ENCODE measurements at places on chromosomes 11 and 22.
A peak's percentile ranks its signal among the peaks of the same experiment; 100 is the strongest.

DNA sequence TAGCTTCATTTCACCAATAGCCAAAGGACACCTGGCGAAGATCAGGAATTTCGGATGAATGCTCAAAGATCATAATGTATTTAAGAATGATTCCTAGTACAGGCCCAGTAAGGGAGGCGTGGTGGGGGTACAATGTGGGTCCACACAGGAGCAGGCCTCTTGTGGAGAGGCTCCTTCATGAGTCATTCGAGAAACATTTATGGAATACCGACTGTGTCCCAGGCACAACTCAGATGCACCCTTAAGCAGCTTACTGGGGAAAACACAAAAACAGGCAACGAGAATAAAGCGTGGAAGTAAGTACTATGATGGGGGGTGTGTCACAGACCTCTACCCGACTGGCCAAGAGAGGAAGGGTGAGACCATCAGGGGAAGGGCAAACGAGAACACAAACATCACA, 44.5 kb downstream of the SMCO4 start:
- no peak for DNase-seq

DNA sequence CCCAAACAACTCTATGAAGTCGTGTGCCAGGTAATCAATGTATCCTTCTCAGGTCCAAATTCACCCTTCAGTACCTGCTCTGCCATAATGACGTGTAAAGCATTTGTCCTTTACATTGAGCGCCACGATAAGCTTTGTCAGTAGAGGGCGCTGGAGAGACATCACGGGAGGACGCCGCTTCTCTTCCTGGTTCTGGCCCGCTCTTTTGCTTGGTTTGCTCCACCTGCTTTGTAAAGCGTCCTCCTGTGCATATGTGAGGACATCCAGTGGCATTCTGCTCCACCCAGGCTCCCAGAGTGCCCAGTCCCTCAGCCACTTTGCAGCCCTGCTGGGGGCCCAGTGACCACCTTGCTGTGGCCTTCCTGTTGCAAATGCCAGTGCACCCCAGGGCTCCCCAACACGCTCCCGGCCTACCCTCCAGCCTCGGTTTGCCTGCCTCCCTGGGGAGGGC, 61.1 kb downstream of the WT1 start:
- DNase-seq: no peak

- no peak for DNase-seq
Measured at GRCh38 chr11:61049063-61049377, 53.3 kb upstream of the CD5 start.

DNA sequence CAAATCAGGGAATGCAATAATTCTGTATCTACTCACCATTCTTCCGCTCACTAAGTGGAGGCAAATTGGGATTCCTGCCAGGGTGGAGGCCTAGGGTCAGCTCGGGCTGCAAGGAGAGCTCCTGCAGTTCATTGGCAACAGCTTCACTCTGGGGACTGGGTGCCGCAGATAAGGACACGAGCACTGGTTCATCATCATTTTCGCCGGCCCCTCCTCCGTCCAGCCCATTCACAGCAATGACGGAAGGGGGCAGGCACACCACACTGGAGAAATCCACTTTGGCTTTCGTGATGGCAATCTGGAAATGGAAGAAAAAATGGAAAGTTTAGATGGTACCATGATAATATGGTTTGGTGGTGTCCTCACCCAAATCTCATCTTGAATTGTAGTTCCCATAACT, 84.4 kb downstream of the MRTFA start:
- no peak for DNase-seq

DNA sequence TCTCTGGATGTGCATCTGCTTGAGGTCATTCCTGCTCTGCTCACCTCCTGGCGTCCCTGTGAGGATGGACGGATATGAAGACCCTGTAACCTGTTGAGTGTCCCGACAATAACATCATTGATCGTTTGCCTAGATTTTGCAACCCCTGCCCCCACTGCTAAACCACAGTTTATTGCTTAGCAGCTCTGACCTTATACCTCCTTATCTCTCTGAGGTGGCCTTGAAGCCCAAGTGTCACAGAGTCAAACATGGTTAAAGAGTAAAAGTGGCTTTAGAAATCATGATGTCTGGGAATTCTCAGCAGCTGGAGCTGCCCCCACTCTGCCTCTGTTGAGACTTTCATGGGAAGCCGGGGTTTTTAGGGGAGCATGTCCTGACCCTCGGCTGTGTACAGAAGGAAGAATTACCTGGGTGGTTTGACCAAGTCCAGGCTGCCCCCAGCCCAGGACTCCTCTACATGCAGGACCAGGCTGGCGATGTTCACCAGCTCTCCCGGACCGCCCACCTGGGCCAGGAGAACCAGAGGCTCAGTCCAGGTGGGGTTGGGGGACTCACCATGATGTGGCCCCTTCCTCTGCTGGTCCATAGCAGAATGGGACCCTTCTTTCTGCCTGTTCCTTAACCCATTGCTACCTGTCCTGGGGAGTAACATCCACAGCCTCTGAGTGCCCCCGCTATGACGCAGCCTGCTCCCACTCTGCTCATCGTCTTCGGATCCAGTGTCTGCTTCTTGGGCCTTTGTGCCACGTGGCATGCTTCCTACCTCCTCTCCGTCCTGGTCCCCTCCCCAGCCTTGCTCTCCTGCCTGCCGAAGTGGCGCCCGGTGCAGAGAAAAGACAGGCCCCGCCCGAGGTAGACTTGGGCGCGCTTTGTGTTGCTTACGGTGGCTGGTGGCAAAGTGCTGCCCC, 33.4 kb upstream of the FTH1 start:
- no peak for DNase-seq

DNA sequence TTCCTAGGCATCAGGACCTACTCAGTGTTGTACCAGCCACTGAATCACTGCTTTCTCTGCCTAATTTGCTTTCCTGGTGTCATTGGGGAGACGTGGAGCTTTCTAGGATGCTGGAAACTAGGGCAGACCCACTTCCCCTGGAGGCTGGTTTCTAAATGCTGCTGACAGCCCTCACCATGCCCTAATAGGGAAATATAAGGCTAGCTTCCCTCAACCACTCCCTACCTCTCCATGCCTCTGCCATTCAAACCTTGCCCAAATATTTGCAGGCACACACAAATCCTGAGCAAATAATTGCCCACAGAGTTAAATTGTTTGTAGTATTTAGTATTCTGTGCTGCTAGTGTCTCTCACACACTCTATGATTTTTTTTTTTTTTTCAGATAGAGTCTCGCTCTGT, 310.2 kb downstream of the DDX10 start:
- no peak for DNase-seq

DNA sequence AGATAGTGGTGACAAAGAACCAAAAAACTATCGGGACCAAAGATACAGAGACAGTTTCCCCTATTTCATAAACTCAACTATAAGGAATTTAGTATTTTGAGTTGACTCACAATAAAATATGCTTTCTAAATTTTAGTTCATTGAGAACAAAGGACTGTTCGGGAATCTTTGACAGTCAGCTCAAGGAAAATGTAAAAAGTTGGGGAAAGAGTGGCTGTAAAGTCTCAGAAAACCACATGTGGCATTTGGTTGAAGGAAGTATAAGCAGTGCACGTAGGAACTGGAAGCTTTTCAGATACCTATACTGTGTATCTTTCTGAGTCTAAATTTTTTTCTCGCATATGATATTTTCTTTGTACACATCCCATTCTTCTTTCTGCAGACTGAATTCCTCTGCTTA, 688.9 kb downstream of the KCNA4 start:
- DNase-seq: no peak

DNA sequence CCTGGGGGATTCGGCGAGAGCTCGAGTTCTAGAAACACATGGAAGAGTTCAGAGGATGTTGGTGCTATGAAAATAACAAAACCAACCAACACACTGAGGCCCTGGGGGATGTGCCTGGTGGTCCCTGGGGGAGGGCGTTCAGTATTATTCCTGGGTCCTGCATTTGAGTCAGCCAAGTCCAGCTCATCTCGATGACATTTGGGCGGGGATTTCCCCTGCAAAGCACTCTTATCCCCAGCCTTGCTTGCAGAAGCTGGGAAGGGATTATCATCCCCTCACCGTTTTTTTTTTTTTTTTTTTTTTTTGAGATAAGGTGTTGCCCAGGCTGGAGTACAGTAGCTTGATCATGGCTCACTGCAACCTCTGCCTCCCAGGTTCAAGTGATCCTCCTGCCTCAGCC, 2.1 kb upstream of the SMIM38 start:
- no peak for DNase-seq

- no peak for DNase-seq
Measured at GRCh38 chr11:63548178-63548577, 11.6 kb downstream of the PLAAT4 start.

- no peak for DNase-seq
Measured at GRCh38 chr22:32764330-32765131, 37.0 kb upstream of the TIMP3 start.

DNA sequence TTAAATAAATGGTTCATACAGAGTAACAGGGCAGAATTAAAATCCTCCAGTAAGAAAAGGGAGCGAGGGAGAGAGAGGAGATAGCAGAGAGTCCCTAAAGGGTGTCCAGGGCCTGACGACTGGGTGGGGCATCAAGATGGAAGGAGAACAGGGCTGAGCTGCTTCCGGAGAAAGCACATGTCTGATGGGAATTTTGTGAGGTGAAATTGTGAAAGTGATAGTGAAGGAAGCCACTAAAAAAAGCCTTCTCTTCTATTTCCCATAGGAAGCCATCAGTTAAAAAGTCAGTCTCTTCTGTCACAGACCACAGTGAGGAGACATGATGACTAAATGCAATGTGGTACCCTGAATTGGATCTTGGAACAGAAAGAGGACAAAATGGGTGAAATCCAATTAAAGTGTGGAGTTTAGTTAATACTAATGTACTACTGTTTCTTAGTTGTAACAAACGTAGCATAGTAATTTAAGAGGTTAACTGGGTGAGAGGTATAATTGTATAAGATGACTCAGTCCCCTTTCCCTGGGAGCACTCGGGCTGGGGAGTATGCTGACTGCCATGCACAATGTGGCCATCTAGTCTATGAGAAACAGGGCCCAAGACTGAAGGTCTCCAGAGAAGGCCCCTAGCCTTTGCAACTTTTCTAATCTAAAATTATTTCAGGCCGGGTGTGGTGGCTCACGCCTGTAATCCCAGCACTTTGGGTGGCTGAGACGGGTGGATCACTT, 29.5 kb upstream of the FCHSD2 start:
- no peak for DNase-seq

DNA sequence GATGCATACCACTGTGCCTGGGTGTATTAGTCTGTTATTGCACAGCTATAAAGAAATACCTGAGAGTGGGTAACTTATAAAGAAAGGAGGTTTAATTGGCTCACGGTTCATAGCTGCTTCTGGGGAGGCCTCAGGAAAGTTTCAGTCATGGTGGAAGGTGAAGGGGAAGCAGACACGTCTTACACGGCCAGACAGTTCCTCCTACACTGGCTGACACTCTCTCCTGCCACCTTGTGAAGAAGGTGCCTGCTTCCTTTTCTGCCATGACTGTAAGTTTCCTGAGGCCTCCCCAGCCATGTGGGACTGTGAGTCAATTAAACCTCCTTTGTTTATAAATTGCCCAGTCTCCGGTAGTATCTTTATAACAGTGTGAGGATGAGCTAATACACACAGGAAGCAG, 33.6 kb upstream of the CD81 start:
- DNase-seq: no peak

DNA sequence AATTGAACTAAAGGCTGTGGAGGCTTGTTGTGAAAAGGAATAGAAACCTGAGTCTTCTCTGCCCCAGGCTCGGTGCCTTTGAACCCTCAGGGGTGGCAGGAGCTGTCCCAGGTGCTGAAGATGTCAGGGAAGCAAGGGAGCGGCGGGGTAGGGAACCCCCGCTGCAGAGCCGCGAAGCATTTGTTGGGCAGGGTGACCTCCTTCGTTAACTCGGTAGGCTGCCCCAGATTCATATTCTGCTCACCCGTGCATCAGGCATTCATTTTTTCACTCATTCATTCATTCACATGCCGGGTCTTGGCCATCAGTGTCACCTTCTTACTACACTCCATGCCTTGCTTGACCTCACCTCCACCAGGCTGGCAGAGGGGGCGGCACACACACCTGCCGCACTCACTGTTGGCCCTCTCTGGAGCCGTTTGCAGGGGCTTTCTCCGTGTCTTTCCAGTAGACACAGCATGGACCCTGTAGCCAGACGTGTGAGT, 618.9 kb downstream of the BRD1 start:
- no peak for DNase-seq

DNA sequence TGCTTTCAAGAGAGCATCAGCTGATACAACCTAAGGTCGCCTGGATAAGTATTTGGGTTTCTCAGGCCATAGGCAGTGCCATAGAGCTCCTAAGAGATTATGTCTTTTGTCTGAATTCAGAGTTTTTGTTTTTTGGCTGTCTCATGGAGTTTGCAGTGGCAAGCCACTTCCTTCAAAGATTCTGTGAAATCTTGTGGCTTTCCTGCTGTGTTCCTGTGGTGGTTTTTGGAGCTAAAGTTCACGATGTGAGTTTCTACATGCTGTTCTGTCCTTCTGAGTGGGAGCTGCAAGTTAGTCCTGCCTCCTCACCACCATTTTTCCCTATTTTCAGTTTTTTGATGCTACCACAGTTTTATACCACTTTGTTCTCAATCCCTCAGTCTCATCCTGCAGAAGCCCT, 111.4 kb downstream of the COMMD9 start:
- DNase-seq: no peak

- DNase-seq: no peak
Measured at GRCh38 chr11:104799251-104799650, 99.0 kb downstream of the CASP12 start.

- no peak for DNase-seq
Measured at GRCh38 chr11:61959114-61959513, 8.3 kb downstream of the FTH1 start.

DNA sequence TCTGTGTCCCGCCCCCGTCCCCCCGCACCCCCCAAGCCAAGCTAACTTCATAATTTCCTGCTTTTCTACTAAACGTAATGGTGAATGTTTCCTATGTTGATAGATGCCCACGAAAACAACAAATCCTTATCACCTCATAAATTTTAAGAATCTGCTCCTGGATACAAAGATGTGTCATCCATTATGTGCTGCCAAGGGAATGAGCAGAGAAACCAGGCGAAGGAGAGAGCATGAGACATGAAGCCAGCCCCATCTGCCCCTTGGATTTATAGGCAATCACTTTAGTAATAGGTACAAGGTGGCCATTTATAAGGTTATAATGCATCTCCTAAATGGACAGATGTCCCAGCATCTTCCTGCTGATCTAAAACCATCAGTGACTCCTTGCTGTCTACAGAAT, 30.3 kb downstream of the LAYN start:
- DNase-seq: no peak

DNA sequence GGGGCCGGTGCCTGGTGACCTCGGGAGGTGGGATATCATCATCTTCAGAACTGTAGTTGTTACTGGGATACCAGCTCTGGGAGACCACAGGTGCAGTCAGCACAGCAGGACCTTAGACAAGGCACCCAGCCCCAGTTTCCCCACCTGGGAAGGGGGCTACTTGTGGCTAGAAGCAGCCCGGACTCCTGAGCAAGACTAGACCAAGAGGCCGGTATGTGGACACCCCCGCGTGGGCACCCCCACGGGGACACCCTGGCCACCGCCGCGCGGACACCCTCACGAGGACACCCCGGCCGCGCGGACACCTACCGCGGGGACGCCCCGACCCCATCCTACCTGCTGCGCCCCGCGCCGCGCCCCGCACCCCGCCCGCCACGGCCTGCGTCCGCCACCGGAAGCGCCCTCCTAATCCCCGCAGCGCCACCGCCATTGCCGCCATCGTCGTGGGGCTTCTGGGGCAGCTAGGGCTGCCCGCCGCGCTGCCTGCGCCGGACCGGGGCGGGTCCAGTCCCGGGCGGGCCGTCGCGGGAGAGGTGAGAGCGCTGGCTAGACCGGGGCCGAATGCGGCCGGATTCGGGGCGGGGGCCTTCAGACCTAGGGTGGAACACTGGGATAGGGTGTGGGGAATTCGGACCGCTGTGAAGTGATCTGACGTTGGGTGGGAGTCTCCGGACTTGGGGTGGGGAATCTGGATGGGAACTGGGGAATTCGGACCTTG, at the start of the genes COMT and TXNRD2:
COMT (plus strand) TSS at position 408 of the 718 bp plus-strand sequence. CDS start 20,755 bp downstream, outside the sequence.
TXNRD2 (minus strand) TSS at position 454 of the 718 bp plus-strand sequence; CDS start at position 439, 15 bp downstream.
- peak; percentile 67 for DNase-seq

Measured in CD8-positive, alpha-beta memory T cell (primary cell).